ENCODE measurements at places on chromosomes 3 and 15. TPM values are rescaled to one million over a fixed set of nuclear protein-coding genes. Genes with fewer than 3 reads are reported as not detected.

- H3K27ac ChIP-seq = peak overlapping the region; percentile 87
- peaks cover 32% of the 10 kb centered on the region for H3K4me1 ChIP-seq
- peaks cover 16% of the 10 kb centered on the region for H3K36me3 ChIP-seq
Observed at GRCh38 chr3:71035314-71035713, 548.2 kb downstream of the FOXP1 start.

GRCh38 chr15:57440167-57440566 is 63.9 kb downstream of the CGNL1 start:
- H3K36me3 ChIP-seq = no peaks in the 10 kb centered on the region
- H3K4me3 ChIP-seq = no peak overlapping the region
- DNase-seq = no peak
- H3K27ac ChIP-seq = no peak overlapping the region
- H3K27me3 ChIP-seq = no peaks in the 10 kb centered on the region

- H3K36me3 ChIP-seq = no peaks in the 10 kb centered on the region
- H3K4me1 ChIP-seq = no peaks in the 10 kb centered on the region
- no peak overlapping the region for H3K27ac ChIP-seq
- DNase-seq = no peak
- H3K4me3 ChIP-seq = no peak overlapping the region
Observed at GRCh38 chr3:53833053-53833645, 13.1 kb downstream of the CHDH start.

- H3K27ac ChIP-seq = no peak overlapping the region
- no peaks in the 10 kb centered on the region for H3K36me3 ChIP-seq
- H3K27me3 ChIP-seq = no peaks in the 10 kb centered on the region
- DNase-seq = no peak
Observed at GRCh38 chr3:141528800-141529199, 42.0 kb downstream of the RASA2 start.

The PDCD7 gene
- total RNA-seq = 9.5 TPM

The PARP15 gene
- not detected for total RNA-seq

The GOLGA8G gene
- total RNA-seq = not detected

The MASP1 gene
- 0.07 TPM for total RNA-seq

The ADAMTSL3 gene
- 10.9 TPM for total RNA-seq

All from PC-3 (cell line).